ENCODE measurements at places on chromosomes 3 and 15. TPM values are rescaled to one million over a fixed set of nuclear protein-coding genes. Genes with fewer than 3 reads are reported as not detected.

The SUCNR1 gene
- total RNA-seq, result 0.73 TPM

The ZKSCAN7 gene
- 27.1 TPM for total RNA-seq

The KBTBD12 gene
- total RNA-seq, result 1.5 TPM

The TMEM202 gene
- not detected for total RNA-seq

The LRRC31 gene
- not detected for total RNA-seq

The PAK6 gene
- total RNA-seq, result 3.7 TPM

The C3orf49 gene
- not detected for total RNA-seq

The DLEC1 gene
- 1.8 TPM for total RNA-seq

The ATP8B4 gene
- 15.3 TPM for total RNA-seq

The LRRIQ4 gene
- 1.3 TPM for total RNA-seq

The PRR23B gene
- not detected for total RNA-seq

The IGSF10 gene
- 3.9 TPM for total RNA-seq

The CLDN18 gene
- total RNA-seq, result 0.09 TPM

Measured in cerebellum (tissue), 4 donors.